Stimulated activated CD4-positive, alpha-beta T cell treated with anti-CD3 and anti-CD28 coated beads, Interleukin-4, amount 100 ng/mL, for 48 hours (primary cell): ENCODE measurements at places on chromosomes 16 and 17.

DNA sequence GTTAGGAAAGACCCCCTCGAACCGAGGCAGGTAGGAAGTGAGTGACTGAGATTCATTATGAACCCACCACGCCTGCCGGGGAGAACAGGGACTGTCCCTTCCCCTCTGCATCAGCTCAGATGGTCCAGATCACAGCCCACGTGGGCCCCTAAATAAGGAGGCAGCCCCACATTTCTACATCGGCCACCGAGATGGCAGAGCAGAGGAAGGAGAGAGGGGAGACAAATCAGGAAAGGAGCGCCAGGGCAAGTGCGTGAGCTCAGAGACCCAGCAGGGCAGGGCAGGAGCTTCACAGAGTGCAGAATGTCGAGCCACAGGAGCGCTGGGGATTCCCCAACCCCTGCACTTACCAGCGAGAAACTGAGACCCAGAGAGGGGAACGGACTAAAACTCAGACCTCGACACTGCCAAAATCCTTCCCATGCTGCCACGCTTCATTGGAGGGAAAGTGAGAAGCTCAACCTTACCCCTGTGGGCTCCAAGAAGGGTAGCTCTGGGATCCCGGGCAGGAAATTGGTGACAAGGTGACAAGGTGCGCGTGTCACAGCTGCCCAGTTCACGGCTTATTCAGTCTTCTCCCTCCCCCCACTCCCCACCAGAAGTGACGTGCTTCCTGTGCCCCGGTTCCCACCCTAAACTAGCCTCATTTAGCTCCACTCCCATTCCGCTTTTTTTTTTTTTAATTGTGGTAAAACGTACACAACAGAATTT, at the start of gene ICAM2:
ICAM2 (minus strand) TSS at position 578 of the 711 bp plus-strand sequence. CDS start 13,942 bp downstream, outside the sequence.
- peak; percentile 66 for DNase-seq

- no peak for DNase-seq
Observed at GRCh38 chr16:47643323-47644000, 182.3 kb downstream of the PHKB start.

DNA sequence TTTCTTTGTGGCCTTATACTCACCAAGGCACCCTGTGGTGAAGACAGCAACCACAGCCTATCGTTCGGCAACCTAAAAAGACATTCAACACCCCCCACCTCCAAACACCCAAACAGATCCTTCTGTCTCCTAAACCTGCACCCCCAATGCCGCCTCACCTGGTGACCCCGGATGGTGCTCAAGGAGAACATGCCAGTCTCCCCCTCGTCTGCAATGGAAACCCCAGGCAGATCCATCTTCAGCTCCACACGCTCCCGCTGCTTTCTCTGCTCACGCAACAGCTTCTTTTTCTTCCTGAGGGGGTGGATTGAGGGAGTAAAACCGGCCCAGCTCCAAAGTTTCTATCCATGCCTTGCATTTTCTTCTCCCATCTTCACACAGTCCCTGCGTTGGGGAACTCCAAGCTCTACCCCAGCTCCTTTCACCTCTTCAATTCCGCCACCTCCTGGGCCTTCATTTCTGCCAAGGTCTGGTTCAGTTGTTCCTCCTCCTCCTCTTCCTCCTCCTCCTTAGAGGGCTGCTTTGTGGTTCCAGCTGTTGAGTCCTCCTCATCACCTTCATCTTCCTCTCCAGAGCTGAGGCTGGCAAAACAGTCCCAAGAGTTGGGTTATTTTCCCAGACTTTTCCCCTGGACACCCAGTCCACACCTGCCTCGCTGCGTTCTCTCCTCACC, 3.4 kb upstream of the PSMC5 start:
- DNase-seq, result no peak

DNA sequence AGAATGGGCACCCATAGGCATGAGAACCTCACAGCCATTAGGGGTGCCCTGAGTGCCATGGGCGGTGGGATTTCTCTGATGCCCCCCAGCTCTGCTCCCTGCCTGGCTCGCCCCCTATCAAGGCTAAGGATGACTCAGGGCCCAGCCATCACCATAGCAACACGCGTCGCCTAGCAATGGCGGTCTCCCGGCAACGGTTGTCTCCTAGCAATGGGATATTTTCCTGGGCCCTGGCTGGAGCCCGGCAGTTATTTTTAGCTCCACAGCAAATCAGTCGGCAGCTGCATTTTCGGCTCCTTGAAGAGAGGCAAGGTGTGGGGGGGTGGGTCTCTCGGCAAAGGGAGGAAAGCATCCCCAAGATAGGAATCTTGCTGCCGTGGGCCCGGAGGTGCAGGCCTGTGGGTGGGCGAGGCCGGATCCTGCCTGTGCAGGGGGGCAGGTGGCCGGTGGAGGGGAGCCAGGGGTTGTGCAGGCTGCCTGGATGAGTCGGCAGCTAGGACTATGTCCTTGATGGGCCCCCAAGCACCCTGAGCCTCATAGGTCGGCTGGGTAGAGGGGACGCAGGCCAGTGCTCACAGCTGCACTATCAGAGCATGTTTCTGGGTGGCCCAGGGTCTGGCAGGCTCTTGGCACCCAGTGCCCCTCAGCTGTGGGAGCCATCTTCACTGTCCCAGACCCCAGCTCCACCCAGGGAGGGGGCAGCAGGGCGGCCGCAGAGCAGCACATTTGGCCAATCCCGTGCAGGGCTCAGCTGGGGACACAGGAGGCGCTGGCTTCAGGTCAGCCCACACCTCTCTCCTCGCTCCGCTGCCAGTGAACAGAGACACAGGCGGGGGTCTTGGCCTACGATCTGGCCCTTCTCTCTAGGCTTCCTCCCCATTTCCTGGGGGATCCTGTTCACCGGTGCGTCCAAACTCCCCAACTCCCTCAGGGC, 4.2 kb upstream of the FBXL16 start:
- no peak for DNase-seq

- DNase-seq, result no peak
Observed at GRCh38 chr17:10046786-10047785, 142.0 kb upstream of the RCVRN start.

DNA sequence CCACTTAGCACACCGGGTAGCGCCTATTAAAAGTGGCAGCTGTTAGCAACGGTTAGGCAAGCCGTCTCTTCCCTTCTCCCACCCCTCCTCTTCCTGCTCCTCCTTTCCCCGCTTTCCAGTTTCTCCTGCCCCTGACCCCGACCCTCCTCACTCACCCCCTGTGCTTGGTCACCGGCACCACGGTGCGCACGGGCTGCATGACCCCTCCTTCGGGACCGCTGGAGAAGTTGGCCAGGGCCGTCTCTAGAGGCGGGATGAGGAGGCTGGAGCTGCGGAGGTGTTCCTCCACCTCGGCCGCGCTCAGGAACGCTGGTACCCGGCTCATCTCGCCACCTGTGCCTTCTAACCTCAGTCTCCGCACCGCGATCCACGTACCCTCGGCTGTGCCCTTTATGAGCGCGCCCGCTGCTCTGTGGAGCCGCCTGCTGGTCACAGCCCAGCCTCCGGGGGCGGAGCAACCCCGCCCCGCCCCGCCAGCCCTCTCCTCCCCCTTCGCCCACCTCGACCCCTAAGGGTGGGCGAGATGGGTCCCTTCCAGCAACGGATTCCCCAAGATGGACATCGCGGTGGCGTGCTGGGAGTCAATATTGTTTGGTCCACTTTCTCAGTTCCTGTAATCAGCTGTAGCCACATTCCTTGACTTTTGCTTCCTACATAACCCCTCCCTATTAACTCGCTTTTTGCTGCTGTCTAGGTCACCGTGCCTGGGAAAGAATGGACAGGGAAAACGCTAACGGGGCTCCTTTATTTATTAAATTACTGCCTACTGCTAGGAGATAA, at the start of gene CRYM:
CRYM (minus strand) TSS at position 364 of the 780 bp plus-strand sequence; CDS start at position 325, 39 bp downstream.
- DNase-seq, result peak; percentile 53

DNA sequence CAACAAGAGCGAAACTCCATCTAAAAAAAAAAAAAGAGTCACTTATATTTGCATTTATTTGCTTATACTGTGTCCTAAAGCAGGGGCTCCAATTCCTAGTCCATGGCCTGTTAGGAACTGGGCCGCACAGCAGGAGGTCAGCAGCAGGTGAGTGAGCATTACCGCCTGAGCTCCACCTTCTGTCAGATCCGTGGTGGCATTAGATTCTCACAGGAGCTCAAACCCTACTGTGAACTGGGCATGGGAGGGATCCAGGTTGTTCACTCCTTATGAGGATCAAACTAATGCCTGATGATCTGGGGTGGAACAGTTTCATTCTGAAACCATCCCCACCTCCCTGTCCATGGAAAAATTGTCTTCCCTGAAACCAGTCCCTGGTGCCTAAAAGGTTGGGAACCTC, 24.9 kb downstream of the ITGB3 start:
- no peak for DNase-seq

DNA sequence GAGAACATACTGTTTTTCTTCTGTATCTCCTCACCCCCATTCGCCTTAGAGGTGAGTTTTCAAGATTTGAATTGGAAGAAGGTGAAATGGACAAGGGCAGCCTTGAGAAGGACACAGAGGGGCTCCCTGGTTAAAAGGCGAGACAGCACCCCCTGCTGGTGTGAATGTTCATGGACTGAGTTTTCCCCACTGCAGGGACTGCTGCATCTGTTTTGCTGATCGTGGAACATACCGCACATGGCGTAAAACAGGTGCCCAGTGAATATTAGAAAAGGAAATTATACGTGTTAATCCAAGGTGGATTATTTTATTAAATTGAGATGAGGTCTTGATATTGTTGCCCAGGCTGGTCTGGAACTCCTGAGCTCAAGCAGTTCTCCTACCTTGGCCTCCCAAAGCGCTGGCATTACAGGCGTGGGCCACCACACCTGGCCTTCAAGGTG, 54.5 kb downstream of the NDE1 start:
- DNase-seq, result peak; percentile 62

DNA sequence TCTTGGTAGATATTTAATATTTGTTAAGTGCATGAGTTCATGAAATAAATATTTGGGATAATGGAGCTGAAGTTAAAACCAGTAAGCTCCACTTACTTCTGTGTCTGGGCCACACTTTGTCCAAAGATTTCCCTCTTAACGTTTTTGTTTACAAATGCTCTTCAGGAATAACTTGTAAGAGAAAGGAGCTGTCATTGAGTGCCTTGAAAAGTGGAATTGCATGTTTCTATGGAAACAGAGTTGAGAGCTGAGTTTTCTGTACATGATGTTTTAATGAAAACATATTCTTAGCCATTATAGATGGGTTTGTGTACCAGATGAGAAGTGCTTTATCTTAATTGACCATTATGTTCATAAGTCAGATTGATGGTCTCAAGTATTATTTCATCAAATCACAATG, 1045.4 kb upstream of the EEF2KMT start:
- no peak for DNase-seq

GRCh38 chr17:20092261-20092867, 83.2 kb downstream of the SPECC1 start:
- DNase-seq, result no peak

GRCh38 chr17:78241277-78242023, 10.0 kb downstream of the TMEM235 start:
- no peak for DNase-seq

- no peak for DNase-seq
Observed at GRCh38 chr16:56365552-56365951, 59.8 kb downstream of the AMFR start.

DNA sequence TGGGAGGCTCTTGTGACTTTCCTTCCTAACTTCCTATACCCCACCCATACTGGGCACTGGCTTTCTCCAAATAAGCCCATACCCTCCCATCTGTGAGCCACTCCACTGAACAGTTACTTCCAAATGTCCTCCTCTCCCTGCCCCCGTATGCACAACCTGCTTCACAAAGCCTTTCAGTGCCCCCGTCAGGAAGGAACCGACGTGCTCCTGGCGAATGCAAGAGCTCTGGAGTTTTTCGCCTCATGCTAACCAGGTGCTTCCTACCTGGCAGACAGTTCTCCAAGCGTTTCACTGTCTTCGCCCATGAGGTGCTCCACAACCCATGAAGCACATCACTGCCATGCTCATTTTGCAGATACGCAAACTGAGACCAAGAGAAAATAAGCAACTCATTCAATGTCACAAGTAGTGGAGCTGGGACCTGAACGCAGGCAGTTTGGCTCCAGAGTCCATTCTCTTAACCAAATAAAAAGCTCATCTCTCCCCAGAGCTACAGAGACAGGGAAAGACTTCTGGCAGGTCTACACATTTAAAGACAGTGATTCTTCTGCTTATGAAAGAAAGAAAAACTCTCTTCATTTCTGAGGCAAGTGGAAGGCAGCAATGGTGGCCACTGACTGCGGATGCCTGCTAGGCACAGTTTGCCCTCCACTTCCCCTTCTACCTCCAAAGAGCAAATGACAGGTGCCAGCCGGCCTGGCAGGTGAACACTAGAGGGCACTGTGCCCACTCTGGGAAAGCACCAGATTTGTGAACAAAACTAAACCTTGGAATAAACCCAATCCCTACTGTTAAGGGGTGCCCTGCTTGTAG, 23.8 kb downstream of the SPHK1 start:
- DNase-seq, result peak; percentile 55

DNA sequence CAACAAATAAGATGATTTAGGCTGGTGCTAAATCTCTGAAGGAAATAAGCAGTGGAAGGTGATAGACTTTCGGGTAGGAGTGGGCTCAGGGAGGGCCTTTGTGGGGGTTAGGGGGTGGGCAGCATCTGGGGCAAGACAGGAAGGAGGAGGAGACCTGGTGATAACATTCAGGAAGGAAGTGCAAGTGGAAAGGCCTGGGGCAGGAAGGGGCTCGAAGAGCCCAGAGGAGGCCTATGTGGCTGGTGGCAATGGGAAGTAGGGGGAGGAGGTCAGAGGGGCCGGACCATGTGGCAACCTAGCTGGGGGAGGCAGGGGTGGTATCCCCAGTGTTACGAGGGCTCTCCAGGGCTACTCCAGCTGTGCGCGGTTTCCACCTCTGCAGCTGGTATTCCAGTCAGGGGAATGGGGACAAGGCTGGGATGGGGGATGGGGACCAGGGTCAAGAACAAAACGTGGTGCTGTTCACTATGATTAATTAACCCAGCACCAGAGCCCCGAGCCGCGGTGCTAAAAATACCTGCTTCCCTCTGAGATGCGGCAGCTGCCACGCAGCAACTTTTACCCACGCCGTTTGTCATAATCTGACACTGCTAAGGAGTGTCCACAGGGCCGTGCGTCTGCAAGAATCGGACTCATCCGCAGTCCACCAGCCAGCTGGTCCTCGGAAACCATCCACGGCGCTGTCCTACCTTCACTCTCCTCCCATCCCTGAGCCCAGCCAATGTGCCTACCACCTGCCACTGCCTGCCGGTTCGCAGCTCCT, 5.2 kb upstream of the CCDC182 start:
- DNase-seq, result no peak

DNA sequence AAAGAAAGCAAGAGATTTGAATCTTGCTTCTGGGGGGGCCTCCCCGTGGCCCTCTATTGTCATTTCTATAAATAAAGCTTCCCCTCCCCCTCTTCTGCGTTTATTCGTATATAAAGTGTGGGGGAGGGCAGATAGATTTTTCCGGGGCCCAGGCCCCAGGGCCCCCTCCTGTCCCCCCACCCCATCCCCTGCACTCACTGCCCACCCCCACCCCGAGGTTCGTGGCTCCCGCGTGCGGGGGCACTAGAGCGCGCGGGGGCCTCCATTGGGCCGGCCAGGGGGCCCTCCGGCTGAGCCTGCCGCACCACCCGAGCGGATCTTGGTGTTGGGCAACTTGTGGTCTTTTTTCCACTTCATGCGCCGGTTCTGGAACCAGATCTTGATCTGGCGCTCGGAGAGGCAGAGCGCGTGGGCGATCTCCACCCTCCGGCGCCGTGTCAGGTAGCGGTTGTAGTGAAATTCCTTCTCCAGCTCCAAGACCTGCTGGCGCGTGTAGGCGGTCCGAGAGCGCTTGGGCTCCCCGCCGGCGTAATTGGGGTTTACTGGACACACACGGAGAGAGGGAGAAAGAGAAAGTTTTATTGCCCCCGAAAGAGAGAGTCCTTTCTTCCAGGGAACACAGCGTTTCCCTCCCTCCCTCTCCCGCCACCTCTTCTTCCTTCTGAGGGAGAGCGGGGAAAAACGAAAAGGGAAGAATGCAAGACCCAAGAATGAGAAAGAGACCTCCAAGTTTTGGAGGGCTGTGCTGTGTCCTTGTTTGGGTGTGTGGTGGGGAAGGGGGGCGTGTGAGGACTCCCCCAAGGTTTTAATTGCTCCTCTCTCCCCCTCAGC, 1.5 kb downstream of the HOXB4 start:
- no peak for DNase-seq
